ENCODE measurements at places on chromosomes 6 and 20.
A peak's percentile ranks its signal among the peaks of the same experiment; 100 is the strongest.

DNA sequence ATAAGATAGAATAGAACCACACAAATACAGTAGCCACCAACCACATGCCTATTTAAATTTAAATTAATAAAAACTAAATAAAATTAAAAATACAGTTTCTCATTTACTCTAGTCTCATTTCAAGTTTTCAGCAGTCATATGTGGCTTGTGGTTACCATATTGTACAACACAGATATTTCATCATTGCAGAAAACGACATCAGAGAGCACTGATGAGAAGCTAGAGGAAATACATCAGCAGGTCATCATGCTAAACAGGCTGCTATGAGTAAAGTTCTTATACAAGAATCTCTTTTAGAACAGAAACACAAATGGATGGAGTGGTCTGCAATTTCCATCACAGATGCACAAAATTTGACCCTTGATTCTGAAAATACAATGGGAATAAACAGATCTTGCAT, 36.6 kb downstream of the TBC1D32 start:
- H3K4me1 ChIP-seq, result no peaks in the 10 kb centered on the region
- DNase-seq, result no peak
- no peaks in the 10 kb centered on the region for H3K36me3 ChIP-seq
- no peak overlapping the region for H3K4me3 ChIP-seq

DNA sequence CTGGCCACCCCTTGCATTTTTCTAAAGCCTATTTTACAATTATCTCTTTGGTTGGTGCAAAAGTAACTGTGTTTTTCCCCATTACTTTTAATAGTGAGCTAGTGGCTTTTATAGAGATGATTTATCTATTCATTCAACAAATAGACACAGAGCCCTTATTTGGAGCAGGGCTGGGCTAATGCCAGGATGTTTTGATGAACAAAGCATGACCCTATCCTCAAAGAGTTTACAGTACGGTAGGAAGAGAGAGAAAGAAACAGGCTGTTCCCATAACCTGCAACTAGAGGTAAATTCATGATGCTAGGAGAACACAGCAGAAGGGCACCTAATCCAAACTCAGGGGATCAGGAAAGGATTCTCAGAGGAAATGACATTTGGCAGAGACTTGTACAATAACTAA, 37.3 kb upstream of the UST start:
- H3K27me3 ChIP-seq, result no peaks in the 10 kb centered on the region
- H3K36me3 ChIP-seq, result no peaks in the 10 kb centered on the region
- no peak overlapping the region for H3K4me3 ChIP-seq
- H3K27ac ChIP-seq, result no peak overlapping the region
- H3K4me1 ChIP-seq, result no peaks in the 10 kb centered on the region

- no peaks in the 10 kb centered on the region for H3K36me3 ChIP-seq
- DNase-seq, result peak; percentile 41
- peaks cover 37% of the 10 kb centered on the region for H3K4me1 ChIP-seq
Measured at GRCh38 chr6:34359418-34360158, 32.9 kb downstream of the NUDT3 start.

- H3K27ac ChIP-seq, result no peak overlapping the region
- no peaks in the 10 kb centered on the region for H3K27me3 ChIP-seq
- no peak overlapping the region for H3K4me3 ChIP-seq
- H3K36me3 ChIP-seq, result no peaks in the 10 kb centered on the region
- DNase-seq, result no peak
Measured at GRCh38 chr20:50238081-50238800, 47.6 kb downstream of the CEBPB start.

GRCh38 chr6:32126880-32127279, 1.2 kb downstream of the ATF6B start:
- H3K27ac ChIP-seq, result no peak overlapping the region
- DNase-seq, result no peak
- no peak overlapping the region for H3K4me3 ChIP-seq
- peaks cover 37% of the 10 kb centered on the region for H3K36me3 ChIP-seq
- H3K4me1 ChIP-seq, result peaks cover 26% of the 10 kb centered on the region

- no peak overlapping the region for H3K27ac ChIP-seq
- H3K4me1 ChIP-seq, result no peaks in the 10 kb centered on the region
- no peaks in the 10 kb centered on the region for H3K36me3 ChIP-seq
Measured at GRCh38 chr6:56638760-56639159, 3.9 kb downstream of the DST start.

GRCh38 chr20:12924126-12924525, 84.6 kb upstream of the SPTLC3 start:
- DNase-seq, result no peak
- H3K27me3 ChIP-seq, result no peaks in the 10 kb centered on the region
- no peak overlapping the region for H3K4me3 ChIP-seq
- no peaks in the 10 kb centered on the region for H3K36me3 ChIP-seq

- H3K4me1 ChIP-seq, result no peaks in the 10 kb centered on the region
- H3K27me3 ChIP-seq, result no peaks in the 10 kb centered on the region
- H3K4me3 ChIP-seq, result no peak overlapping the region
- no peak overlapping the region for H3K27ac ChIP-seq
- H3K36me3 ChIP-seq, result no peaks in the 10 kb centered on the region
- DNase-seq, result no peak
Measured at GRCh38 chr6:139126255-139126654, 8.6 kb upstream of the HECA start.

DNA sequence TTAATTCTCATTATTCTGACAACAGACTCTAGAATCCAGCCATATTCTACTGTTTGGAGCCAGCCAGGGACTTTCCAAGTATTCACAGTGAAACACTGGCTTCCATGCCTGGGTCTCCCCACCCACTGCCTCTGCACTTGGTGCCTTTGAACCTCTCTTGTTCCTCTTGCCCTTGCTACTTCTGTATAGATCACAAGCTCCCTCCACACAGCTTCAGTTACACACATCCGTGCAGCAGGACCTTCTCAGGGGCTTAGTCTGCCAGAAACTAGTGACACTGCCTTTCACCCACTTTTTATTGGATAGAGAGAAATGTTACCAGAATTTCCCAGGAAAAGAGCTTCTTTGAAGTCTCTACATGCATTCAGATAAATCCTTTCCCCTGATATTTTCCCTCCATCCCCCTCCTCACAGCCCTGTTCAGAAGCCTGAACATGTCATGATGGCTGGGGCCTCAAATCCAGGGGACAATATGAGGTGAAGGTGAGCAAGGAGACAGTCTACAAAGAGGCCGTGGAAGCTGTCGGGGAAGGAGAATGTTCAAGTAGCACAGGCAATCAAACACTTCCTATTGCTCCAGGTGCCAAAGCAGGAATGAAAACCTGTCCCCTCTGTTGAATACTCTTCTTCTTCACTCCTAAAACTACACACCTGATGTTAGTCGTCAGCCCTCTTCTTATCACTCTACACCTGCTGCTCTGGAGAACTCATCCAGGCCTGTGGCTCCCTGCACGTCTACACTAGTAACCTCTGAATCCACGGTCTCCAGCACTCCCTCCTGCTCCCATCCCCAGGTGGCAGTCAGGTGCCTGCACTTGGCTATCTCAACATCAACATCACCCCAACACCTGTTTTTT, 20.2 kb upstream of the HLA-DOA start:
- H3K27me3 ChIP-seq, result no peaks in the 10 kb centered on the region
- no peaks in the 10 kb centered on the region for H3K4me1 ChIP-seq
- H3K27ac ChIP-seq, result peak overlapping the region; percentile 45
- H3K36me3 ChIP-seq, result no peaks in the 10 kb centered on the region

GRCh38 chr6:36130667-36131510, 576 bp downstream of the MAPK13 start:
- H3K4me3 ChIP-seq, result peak overlapping the region; percentile 2
- peaks cover 1% of the 10 kb centered on the region for H3K36me3 ChIP-seq
- peaks cover 15% of the 10 kb centered on the region for H3K4me1 ChIP-seq
- DNase-seq, result peak; percentile 77
- no peaks in the 10 kb centered on the region for H3K27me3 ChIP-seq
- H3K27ac ChIP-seq, result peak overlapping the region; percentile 69

DNA sequence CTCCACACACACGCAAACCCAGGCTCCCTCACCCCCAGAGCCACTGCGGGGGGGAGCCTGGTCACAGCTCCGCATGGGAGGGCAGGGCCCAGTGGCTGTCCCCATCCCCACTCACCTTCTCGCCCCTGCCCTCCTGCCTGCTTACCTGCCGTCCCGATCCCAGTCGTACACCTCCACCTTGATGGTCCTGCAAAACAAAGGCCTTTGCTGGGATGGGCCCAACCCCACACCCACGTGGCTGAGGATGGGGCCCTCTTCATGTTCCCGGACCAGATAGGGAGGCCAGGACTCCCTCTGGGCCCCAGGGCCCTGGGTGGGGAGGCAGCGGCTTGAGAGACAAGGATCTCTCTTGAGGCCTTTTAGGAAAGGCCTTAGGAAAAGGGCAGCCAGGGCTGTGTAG, 67.6 kb downstream of the RAB44 start:
- no peak for DNase-seq
- no peak overlapping the region for H3K27ac ChIP-seq
- H3K4me1 ChIP-seq, result no peaks in the 10 kb centered on the region
- H3K36me3 ChIP-seq, result no peaks in the 10 kb centered on the region
- no peak overlapping the region for H3K4me3 ChIP-seq

- no peaks in the 10 kb centered on the region for H3K27me3 ChIP-seq
- H3K36me3 ChIP-seq, result no peaks in the 10 kb centered on the region
- H3K27ac ChIP-seq, result no peak overlapping the region
- no peaks in the 10 kb centered on the region for H3K4me1 ChIP-seq
Measured at GRCh38 chr20:23340524-23340923, 10.1 kb upstream of the NXT1 start.

DNA sequence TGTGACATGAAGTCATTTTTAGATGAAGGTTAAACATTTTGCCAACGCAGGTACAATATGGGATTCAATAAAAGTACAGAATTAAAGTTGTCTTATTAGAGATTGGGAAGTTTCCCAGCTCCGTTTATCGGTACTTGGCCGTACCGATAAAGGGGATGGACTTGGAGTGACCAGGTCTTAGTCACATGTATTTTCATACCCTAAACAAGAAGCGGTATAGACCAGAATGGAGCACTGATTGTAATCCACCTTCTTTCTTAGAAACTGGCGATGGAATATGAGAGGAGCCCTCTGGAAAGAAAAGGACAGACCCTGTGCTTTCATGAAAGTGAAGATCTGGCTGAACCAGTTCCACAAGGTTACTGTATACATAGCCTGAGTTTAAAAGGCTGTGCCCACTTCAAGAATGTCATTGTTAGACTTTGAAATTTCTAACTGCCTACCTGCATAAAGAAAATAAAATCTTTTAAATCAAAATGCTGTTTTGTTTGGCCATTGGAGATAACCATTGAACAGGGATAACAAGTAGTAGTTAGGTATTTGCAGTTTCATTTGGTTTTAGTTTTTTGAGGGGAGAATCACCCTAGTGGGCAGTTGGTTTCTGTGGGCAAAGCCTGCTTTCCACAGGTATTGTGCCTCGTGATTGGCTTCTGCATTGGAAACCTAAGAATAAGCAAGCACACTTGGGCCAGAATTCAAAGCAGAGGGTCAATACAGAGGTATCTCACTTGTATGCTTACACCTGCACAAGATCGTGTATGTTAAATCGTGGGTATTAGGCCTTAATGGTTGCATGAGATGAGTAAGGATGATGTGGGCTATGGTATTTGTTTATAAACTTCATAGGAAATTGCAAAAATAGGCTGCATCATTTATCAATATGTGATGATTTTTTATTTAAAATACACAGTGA, 11.2 kb upstream of the ZNFX1 start:
- H3K27ac ChIP-seq, result peak overlapping the region; percentile 82
- no peaks in the 10 kb centered on the region for H3K27me3 ChIP-seq
- H3K4me3 ChIP-seq, result no peak overlapping the region

DNA sequence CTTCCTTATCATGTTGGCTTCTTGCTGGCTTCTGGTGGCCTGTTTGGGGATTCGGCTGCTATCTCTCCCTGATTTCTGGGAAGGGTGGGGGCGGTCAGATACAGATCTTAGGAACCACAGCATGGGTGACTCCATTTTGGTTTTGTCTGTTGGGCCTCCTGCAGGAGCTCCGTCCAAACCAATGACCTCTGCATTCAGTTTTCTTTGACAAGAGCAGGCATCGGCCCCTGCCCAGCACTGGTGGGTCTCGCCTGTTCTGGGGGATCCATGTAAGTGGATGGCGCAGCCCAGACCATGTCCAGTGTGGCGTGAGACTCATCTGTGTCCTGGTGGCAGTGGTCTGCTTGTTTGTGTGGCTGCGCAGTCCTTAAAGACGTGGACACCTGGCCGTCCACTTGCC, 8.6 kb upstream of the ARFGAP1 start:
- H3K27ac ChIP-seq, result no peak overlapping the region
- H3K36me3 ChIP-seq, result no peaks in the 10 kb centered on the region
- H3K4me3 ChIP-seq, result no peak overlapping the region
- H3K27me3 ChIP-seq, result no peaks in the 10 kb centered on the region

DNA sequence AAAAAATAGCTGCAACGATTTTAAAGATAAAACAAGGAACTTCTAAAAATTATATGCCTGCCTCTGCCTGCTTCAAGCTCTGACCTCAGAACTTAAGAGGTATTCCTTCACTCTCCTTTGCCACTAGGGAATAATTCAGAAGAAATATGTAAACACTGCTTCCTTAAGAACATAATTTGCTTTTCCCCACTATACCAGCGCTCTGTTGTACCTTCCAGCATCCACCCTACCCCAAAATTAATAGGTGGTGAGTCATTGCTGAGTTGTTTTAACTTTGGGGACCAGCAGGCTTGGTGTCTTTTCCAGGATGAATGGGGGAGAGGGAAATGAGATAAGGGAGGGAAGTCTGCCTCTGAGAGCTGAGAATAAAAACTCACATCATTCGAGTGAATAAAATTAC, 107.7 kb upstream of the ATXN1 start:
- no peaks in the 10 kb centered on the region for H3K36me3 ChIP-seq
- no peak overlapping the region for H3K4me3 ChIP-seq
- no peaks in the 10 kb centered on the region for H3K4me1 ChIP-seq
- no peaks in the 10 kb centered on the region for H3K27me3 ChIP-seq
- DNase-seq, result no peak
